ENCODE measurements at places on chromosomes 5 and 9.

GRCh38 chr5:56123531-56124243 is 109.4 kb downstream of the ANKRD55 start:
- peak; percentile 20 for DNase-seq

GRCh38 chr5:115333164-115333563 is 36.7 kb upstream of the CCDC112 start:
- DNase-seq: no peak

GRCh38 chr5:15222156-15222555 is 277.8 kb upstream of the FBXL7 start:
- DNase-seq: no peak

GRCh38 chr5:54895816-54896341 is 89.5 kb downstream of the ESM1 start:
- peak; percentile 57 for DNase-seq

DNA sequence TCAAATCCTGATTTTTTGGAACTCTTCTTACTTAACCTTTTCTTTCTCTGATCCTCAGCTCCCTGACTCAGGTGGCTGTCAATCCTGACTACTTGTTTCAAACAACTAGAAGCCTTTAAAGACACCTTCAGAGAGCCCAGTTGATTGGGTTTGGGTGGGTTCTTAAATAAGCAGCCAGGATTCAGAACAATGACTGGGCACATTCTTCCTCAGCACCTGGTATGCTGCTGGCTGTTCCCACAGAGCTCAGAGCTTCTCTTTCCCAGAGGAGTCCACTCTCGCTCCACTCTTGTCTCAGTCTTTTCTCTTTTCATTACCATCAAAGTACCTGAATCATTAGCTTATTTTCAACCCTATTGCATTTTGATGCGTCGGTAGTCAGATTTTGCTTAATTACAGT is 22.5 kb downstream of the PCSK5 start:
- no peak for DNase-seq

GRCh38 chr5:176601901-176602482 is 8.0 kb downstream of the GPRIN1 start:
- no peak for DNase-seq

DNA sequence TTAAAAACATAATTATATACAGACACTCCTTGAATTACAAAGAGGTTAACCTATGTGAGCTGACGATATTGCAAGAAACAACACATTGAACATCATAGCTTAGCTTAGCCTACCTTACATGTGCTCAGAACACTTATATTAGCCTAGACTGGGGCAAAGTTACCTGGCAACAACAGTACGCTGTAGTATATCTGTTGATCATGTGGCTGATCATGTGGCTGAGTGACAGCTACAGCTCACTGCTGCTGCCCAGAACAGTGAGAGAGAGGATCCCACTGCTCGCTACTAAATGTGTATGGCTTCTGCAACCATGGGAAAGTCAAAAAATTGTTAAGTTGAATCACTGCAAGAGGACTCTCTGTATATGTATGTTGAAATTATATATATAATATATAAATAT is 169.9 kb downstream of the CDH9 start:
- DNase-seq: no peak

GRCh38 chr5:533243-533954 is 9.2 kb upstream of the SLC9A3 start:
- no peak for DNase-seq

- no peak for DNase-seq
Measured at GRCh38 chr9:71079451-71079850, 42.0 kb downstream of the TRPM3 start.

GRCh38 chr9:127187231-127187956 is 65.0 kb upstream of the ANGPTL2 start:
- DNase-seq: peak; percentile 70

GRCh38 chr9:962023-962422 is 14.4 kb upstream of the DMRT3 start:
- DNase-seq: no peak

DNA sequence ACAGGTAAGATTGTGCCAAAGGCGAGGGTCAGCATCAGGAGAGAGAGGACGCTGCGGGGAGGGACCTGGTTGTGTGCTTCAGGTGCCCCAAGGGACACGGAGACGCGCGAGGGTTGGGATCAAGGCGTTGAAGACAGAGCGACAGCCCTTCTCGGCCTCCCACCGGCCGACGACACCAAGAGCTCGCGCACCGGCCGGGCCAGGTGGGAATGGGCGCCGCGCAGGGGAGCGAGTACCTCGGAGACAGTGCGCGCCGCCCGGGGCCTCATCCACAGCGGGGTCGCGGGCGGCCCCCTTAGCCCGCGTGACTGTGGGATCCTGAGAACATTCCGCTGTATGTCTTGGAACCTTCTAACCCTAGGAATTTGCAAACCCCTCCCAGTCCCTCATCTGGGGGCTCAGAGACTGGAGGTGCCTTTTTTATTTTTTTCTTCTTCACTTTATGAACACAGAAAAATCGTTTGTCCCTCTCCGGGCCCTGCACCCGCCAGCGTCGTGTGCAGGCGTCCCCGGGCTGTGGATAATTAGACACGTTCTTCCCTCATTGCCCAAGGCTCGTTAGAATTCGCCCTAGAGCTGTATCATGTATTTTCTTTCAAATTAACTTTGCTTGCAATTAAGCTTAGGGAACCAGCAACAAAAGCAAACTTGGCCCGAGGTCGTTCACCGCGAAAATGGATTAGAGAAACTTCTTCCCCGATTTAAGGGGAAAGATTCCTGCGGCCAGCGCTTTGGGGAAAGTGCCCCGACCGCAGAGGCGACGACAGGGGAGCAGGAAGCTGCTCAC is 4.8 kb downstream of the FOXE1 start:
- DNase-seq: peak; percentile 23

DNA sequence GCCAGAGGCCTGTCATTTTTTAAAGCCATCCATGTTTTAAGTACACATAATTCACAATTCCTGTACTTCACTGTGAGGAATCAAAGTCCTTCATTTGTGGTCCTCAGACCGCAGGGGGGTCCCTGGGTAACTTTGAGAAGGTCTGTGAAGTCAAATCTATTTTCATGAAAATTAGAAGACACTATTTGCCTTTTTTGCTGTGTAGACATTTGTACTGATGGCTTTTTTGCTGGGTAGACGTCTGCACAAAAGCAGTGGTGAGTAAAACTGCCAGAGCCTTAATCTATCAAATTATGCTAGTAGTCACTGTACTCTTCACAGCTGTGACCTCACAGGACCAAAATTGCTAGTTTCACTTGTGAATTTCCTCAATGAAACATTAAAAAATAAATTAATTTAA is 25.7 kb downstream of the PRUNE2 start:
- no peak for DNase-seq

- no peak for DNase-seq
Measured at GRCh38 chr9:89183146-89183545, 4.5 kb upstream of the SHC3 start.

DNA sequence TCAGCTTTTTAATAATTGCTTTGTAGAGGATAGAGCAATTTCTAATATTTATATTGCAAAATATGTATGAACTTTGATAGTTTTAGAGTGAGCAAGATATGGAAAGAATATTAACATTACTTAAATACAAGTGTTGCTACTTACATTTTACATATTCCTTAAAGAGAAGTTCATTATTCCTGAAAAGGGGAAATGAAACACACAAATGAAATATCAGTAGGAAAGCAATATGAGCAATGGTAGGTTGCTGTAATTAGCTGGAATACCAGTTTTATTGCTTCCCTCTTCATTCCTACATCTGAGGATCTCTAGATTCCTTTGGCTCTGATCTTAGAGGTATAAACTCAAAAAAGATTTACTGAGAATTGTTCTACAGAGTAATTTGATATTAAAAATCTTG is 414.1 kb downstream of the FAM170A start:
- no peak for DNase-seq

DNA sequence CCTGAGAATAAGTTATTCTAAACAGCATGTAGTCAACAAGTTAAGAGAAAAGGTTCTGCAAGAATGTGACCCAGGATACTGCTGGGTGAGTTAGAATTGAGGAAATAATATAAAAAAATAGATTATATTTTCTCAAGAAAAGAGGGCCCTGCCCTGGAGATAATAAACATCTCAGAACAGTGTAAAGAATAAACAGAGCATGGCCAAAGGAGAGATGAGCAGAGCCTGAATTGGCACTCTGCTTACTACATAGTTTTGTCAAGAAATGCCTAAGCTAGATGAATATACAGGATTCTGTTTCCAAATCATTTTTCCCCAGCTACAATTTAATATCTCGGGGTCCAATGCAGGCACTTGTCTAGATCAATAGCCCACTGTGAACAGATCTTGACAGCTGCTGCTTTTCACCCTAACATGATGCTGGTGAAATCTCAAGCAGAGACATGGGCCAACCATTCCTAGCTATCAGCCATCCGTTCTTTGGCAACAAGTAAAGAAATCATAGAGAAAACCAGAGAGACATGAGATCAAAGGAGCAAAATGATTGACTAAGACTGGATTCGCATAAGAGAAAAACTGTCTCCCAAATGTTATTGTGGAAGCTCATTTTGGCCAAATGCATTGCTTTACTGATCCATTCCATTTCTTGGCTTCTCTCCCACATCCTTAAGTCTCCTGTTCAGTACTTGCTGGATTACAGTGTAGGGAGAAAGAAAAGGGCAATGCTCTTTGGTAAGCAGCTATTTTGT is 173.2 kb downstream of the PRELID2 start:
- DNase-seq: no peak

DNA sequence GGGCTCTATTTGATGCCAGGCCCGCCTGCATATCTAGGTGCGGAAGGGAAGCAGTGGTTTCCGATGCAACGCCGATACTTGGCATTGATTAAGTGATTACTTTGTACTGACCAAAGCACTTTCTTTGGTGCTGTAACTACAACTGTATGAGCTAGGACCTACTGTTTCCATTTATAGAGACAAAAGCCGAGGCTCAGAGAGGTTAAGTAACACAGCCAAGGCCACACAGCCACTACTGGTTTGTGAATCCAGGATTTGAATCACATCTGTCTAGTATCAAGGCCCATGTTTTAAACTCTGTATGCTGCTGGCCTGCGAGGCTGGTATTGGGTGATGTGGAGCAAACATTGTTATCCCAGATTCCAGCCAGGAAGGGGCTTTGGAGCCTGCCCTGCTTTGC is 41.4 kb downstream of the MVB12B start:
- no peak for DNase-seq

DNA sequence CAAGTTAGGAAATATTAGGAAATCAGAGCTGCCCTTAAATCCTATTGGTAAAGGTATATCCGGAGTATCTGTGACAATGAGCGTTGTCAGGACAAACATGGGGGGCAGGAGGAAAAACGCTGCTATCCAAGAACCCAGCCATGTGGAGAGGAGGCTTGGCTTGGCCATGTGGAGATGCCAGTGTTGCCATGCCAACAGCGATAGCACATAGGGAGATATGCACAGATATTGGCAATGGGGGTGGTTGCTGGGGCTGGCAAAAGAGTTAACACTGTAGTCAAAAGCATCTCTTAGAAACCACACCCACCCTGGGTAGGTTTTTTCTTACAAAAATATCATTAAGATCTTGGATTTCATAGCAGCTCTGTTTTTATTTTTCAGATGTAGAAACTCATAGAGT is 106.4 kb upstream of the ASTN2 start:
- no peak for DNase-seq

- no peak for DNase-seq
Measured at GRCh38 chr5:14551211-14551610, 30.4 kb upstream of the OTULINL start.

- peak; percentile 87 for DNase-seq
Measured at GRCh38 chr9:1071730-1072129, 21.6 kb downstream of the DMRT2 start.

DNA sequence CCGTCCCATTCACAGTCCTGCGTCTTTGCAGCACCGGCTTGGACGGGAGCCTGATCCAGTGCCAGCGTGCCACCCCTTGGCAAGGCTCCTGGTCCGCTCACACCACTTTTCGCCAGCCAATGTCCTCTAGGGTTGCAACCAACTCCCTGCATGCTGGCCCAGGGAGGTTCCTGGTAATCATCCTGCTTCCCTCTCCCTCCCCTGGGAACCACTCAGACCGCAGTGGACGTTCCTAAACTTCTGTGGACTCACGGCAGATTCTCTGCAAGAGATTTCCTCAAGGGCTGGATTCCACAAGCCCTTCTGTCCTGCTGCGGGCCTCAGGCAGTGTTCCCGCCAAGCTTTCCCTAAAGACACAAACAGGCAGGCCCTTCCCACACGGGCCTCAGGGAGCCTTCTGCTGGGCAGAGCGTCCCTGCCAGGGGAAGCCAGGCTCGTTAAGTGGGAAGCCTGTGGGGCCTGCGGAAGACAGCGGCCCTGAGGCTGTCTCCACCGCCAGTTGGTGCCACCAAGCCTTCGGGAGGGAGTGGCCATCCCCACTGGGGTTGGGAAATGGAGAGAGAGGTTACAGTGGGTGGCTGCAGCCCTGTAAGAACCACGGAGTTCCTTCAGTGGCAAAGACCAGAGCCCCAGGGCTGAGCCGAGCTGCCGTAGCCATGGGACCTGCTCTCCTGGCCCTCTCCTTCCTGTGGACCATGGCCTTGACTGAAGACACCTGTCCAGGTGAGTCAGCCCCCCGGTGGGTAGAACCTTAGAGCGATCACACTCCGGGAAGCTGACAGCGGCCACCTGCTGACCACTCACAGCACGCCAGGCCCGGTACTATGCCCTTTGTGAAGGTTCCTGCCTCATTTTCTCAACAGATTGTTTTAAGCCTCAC is 16.4 kb upstream of the FCN2 start:
- no peak for DNase-seq

DNA sequence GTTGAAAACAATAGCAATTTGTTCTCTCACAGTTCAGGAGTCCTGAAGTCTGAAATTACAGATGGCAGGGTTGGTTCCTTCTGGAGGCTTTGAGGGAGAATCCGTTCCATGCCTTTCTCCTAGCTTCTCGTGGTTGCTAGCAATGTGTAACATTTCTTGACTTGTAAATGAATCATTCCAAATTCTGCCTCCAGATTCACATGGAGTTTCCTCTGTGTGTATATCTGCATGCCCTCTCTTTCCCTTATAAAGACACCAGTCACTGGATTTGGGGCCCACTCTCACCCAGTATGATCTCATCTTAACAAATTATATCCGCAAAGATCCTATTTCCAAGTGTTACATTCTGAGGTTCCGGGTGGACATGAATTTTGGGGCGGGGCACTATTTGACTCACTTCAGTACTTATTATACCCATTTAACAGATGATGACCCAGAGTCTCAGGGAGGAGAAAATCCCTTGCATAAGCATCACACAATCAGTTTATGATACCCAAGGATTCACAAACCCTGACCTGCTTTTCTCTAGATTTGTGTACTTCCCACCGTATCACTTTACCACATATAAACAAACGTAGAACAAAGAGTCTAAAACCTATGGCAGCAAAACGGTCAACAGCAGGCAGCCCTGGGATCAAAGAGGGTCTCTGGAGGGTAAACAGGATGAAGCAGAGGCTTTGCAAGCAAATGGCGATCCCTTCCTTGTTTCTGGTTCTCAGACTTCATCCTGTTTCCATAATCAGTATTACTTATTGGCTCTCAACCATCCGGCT is 93.7 kb downstream of the C9orf152 start:
- DNase-seq: no peak

DNA sequence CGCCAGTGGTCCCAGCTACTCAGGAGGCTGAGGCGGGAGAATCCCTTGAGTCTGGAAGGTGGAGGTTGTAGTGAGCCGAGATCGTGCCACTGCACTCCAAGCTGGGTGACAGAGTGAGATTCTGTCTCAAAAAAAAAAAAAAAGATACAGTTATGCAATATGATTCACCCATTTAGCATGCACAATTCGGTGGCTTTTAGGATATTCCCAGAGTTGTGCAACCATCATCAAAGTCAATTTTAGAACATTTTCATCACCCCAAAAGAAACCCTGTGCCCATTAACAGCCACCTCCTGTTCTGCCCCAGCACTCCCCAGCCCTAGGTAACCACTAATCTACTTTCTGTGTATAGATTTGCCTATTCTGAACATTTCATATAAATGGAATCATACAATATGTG is 4.3 kb upstream of the DHFR start:
- DNase-seq: no peak

GRCh38 chr9:132562306-132562573 is 20.2 kb upstream of the BARHL1 start:
- DNase-seq: no peak
